ENCODE measurements at places on chromosomes 6 and 20.

DNA sequence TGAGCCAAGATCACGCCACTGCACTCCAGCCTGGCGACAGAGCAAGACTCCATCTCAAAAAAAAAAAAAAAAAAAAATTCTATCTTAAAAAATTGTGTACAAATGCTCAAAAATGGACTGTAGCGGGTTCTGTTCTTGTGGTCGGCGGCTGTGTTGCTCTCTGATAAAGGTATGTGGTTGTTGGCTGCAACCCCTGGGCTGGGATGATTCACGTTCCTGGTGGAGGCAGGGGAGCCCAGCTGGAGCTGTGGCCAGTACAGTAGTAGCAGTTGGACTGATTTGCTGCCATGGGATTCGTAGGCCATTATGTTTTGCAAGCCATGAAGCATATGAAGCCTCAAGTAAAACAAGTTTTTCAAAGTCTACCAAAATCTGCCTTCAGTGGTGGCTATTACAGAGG is 22.3 kb downstream of the MDN1 start:
- no peak for DNase-seq

DNA sequence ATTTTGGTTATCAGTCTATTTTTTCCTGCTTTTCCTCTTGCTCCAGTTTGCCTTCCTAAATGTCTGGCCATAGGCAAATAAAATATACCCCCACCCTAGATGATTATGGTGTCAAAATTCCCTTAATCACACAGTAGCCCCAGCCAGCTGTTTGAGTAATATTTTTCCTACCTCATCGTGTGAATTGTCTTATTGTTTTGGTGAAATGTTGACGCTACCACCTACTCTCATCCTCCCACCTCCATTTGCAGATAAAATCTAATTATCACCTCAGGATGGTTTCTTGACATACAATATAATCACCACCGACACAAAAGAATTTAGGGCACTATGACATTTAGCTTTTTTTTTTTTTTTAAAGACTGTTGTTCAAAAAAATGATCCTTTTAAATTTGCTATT is 44.1 kb upstream of the FUCA2 start:
- no peak for DNase-seq

- DNase-seq: peak; percentile 48
These were observed 143.2 kb upstream of the ZNF217 start for GRCh38 chr20:53736757-53737395.

DNA sequence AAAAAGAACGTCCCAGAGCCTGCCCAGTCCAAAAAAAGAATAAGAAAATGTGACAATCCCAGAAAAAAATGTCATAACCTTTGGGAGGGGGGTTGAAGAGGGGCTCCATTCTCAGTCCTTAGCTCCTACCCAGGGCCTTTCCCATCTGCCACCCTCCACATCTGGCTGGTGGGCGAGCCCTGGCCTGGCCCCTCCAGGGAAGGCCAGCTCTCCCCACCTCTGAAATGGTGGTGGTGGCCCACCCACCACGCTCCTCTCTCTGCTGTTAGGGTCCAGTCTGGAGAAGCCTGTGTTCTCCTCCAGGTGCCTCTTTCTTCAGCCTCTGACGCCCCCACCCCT is 415 bp downstream of the RGS19 start:
- DNase-seq: no peak

All from suppressor macrophage (primary cell).